ENCODE measurements at places on chromosomes 7 and 10. TPM values are rescaled to one million over a fixed set of nuclear protein-coding genes. Genes with fewer than 3 reads are reported as not detected.

GPR15LG gene
- not detected for polyA plus RNA-seq

DNA sequence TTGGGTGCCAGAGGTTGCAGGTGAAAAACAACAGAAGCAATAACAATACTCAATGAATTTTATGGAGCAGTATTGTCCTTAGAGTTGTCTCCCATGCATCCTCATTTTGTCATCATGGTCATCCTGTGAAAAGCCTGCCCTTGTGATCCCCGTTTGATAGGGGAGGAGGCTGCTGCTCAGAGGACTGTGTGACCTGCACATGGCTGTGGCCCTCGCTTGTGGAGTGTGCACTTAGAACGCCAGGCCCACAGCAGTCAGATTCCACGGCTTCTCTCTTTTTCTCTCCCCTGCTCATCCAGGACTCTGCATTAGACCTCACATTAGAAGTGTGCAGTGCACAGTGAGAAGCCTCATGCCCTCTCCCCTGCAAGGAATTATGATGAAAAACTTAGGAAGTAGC lies 491.1 kb upstream of the KLF6 start:
- no peak for DNase-seq

- no peak for DNase-seq
These were observed 5.6 kb upstream of the CNPY1 start for GRCh38 chr7:155551785-155552611.

GDF2 gene
- not detected for polyA plus RNA-seq

DNA sequence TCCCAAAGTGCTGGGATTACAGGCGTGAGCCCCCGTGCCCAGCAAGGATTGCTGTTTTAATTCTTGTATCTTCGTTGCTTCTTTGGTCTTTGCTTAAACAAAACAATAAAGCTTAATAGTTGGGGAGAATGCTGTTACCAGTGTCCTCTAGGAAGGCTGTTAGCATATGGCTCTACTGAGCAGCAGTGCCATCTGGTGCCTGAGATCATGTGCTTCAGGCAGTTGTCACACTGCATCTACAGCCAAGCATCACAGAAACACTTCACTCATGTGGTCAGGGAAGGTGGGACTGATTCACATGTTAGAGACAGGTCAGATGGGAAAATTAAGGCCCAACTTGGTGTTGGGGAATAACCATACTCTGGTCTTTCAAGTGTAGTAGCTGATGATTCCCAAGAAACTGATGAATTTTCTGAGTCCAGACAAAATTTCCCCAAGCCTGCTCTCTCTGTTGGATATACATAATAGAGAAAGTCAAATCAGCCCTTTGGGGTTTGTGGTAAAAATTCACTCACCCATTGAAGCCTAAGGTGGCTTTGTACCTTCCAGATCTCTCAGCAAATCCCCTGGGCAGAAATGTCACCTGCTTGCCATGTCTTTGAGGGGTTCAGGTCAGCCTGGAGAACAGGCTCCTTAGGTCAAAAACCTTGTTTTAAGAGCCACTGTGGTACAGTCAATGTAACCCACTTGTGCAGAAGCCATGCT lies 28.4 kb downstream of the UBE2D4 start:
- DNase-seq = peak; percentile 77

GRCh38 chr7:75624134-75624832 lies 114.5 kb downstream of the HIP1 start:
- peak; percentile 57 for DNase-seq

GPR26 gene
- polyA plus RNA-seq = not detected

- peak; percentile 61 for DNase-seq
These were observed 98.9 kb downstream of the NEURL1 start for GRCh38 chr10:103592186-103593021.

GRCh38 chr7:55521917-55522902 lies 50.1 kb downstream of the VOPP1 start:
- DNase-seq = no peak

DNA sequence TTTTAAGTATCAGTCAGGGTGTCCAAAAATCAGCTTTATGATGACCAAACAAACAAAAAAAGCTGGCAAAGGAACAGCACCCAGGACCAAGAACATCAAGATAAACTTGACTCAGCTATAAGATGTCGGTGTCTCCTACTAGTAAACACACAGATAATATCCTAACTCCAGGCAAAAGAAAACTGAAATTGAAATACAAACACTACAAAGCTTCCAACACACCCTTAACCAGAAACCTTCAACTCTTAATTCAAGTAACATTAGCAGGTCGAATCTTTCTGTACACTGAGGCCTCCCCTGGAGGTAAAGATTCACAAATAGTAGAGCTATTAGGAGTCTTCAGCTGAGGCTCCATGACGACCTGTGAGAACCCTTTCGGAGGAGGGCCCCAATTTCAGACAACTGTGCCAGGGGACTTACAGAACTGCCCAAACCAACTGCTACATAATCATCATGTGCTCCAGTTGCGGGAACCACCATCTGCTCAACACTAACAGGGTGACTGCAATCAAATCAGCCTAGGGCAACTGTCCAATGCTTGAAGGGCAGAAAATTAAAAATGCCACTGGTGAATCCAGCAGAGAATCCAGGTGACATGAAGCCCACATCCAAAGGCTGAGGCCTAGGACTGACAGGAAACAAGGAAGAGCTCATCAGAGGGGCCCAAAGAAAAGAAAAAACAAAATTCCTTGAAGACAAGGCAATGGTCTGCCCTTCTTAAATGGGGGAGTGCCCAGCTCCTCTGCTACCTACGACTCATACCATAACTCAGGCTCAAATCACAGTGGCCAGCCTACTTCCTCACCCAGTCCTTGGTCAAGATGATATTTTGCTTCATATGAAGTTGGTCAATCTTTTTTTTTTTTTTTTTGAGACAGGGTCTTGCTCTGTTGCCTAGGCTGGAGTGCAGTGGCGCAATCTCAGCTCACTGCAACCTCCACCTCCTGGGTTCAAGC lies 20.0 kb downstream of the XPNPEP1 start:
- DNase-seq = peak; percentile 76

DNAJC12 gene
- 1.4 TPM for polyA plus RNA-seq

- DNase-seq = no peak
These were observed 512.1 kb upstream of the MBL2 start for GRCh38 chr10:53284615-53285182.

GRCh38 chr10:61897671-61898434 lies 3.6 kb upstream of the ARID5B start:
- peak; percentile 78 for DNase-seq

- DNase-seq = peak; percentile 4
These were observed 346.4 kb downstream of the PCLO start for GRCh38 chr7:82816272-82816671.

- no peak for DNase-seq
These were observed 59.2 kb downstream of the PWWP2B start for GRCh38 chr10:132455986-132456847.

- DNase-seq = no peak
These were observed 9.0 kb downstream of the PRKAG2 start for GRCh38 chr7:151867912-151868311.

GRCh38 chr10:123604506-123604905 lies 61.6 kb upstream of the GPR26 start:
- no peak for DNase-seq

- peak; percentile 25 for DNase-seq
These were observed 386.2 kb downstream of the GALNT17 start for GRCh38 chr7:71517940-71518699.

DNA sequence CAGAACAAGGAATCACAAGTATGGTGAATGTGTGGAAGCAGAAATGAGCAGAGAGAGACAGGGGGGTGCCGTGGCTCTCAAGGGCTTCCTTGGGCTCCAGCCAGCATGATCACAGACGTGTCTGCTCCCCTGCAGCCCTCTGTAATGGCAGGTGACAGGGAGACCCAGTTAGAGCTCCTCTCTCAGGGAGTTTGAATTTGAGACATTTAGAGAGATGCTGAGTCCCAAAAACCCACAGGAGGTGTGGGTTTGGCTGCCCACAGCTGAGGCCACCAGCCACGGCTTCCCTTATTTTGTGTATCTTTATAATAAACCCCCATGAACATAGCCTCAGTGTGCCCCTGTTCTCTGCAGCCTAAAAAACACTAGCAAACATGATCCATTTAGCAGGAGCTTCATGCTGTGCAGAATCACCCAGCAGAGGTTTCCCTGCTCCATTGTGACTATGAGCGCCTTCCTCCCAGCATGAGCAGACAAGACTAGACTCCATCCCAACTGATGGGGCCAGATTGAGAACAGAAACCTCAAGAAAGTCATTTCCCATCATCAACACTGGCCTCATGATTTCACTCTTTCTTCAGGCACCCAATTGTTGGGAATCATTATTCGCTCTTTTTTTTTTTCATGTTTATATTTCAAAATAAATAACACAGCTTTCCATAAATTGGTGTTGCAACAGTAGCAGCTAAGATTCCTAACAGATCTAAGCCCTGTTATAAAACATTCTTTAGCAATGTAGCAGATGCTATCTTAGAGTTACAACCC lies 13.4 kb downstream of the NOD1 start:
- DNase-seq = peak; percentile 73

- DNase-seq = no peak
These were observed 43.7 kb downstream of the DGKB start for GRCh38 chr7:14858866-14859265.

DNA sequence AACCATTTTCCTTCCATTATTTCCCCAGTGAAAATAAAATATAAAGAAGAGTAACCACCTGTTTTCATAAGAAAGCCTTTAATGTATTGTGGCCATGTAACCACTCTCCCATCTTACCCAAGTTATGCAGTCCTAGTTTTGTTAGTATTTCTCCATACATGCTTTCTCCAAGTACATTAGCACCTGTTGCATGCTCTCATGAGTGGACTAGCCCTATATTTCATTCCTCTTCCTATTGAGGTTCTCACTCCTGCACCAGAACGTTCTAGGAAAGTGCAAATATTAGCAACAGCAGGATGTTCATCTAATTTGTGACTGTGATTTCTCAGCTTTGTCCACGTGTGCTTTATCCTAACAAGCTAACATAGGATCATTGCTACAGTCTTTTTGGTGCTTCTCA lies 155.1 kb upstream of the NPVF start:
- DNase-seq = no peak

DNA sequence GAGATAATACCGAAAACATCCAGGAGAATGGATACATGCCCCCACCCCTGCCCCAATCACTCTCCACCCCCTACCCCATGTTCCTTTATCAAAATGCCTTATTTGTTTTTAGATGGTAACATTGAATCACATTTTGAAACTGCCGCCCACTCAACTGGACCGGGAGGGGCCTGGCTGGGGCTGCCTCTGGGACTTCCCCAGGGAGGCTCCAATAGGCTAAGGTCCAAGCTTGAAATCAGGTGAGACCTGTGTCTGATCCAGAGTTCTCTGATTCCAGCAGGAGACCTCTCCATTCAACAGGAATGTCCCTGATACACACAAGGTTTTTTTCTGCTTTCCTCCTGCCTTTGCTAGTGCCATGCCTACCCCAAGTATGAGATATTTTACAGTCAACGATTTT lies 43.8 kb upstream of the ACSL5 start:
- no peak for DNase-seq

SNCG gene
- polyA plus RNA-seq = 2.8 TPM

OR6B1 gene
- not detected for polyA plus RNA-seq

- no peak for DNase-seq
These were observed 25.9 kb upstream of the GNA12 start for GRCh38 chr7:2869981-2870380.

- DNase-seq = peak; percentile 96
These were observed 3.5 kb downstream of the FAM180A start for GRCh38 chr7:135744938-135745702.

DNA sequence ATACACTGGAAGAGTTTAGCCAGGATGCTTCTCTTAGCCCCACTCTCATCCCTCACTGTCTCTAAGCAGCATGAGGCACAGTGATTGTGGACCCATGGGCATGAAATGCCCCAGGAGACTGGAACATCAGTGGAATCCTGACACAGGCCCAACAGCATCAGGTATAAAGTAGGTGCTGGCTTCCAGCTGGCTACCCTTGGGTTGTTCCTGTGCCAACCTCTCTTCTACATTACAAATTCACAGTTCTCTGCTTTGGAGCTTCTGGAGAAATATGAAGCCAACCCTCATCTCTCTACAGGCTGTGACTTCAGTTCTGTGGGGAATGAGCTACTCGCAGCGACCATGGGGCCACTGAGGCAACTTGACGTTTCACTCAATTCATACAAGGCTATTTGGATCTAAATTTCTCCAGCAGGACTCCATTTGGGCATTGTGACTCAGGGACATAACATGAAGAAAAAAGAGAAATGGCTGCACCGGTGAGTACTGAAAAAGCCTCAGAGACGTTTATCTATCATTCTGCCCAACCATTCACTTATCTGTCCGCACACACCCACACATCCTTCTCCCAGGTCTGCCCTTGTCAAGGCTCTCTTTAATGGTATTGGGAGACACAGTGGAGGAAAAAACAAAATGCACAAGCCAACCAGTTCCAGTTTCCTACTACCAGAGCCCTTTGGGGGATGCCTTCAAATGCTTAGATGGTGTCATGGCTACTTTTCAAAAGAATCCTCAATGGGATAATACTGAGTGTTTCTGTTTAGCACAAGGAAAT lies 35.4 kb upstream of the TM9SF3 start:
- no peak for DNase-seq
